NCI-H187 treated with DMSO at 0.1 percent for 48 hours (cell line): ENCODE measurements at places on chromosomes 5 and 9.

- DNase-seq = no peak
These were observed 5.5 kb upstream of the FBP2 start for GRCh38 chr9:94599102-94599501.

DNA sequence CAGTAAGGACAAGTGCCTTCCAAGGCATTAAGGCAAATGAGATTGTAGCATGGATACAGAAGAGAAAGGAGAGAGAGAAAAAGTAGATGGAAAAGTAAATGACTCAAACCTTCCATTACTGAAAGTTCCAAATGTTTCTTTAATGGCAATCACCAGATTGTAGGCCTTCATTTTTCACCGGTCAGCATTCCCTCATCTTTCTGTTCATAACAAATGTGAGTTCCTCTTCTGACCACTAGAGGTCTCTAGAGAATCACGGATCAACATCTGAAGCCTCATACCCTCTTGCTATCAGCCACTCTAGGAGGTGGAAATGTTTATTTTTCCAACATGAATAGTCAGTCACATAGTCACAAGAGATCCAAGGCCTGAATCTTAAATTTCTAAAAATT lies 73.6 kb upstream of the RPS23 start:
- DNase-seq = peak; percentile 23

GRCh38 chr9:121219530-121219929 lies 17.9 kb upstream of the RAB14 start:
- DNase-seq = no peak

- no peak for DNase-seq
These were observed 129.6 kb upstream of the PPP1R26 start for GRCh38 chr9:135350003-135350315.

- no peak for DNase-seq
These were observed 2.1 kb downstream of the QRFP start for GRCh38 chr9:130894546-130894945.
